T-cell (primary cell): ENCODE measurements at places on chromosomes 2 and 18. TPM values are rescaled to one million over a fixed set of nuclear protein-coding genes. Genes with fewer than 3 reads are reported as not detected.
A peak's percentile ranks its signal among the peaks of the same experiment; 100 is the strongest.

GRCh38 chr2:110674620-110675555 is 3.0 kb downstream of the BUB1 start:
- DNase-seq: peak; percentile 52

DNA sequence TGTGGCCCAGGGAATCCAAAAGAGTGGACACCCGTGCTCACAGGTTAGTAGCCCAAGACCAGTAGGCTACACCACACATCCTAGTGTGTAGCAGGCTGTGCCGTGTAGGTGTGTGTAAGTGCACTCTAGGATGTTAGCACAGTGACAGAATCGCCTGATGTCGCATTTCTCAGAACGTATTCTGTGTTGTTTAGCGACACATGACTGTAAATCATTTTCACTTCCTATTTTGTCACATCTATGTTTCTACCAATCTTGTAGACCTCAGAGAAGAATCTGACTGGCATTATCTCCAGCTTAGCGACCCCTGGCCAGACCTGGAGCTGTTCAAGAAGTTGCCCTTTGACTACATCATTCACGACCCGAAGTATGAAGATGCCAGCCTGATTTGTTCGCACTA is 45.1 kb downstream of the NTSR2 start:
- no peak for DNase-seq

Gene HAAO
- total RNA-seq: 0.38 TPM

Gene ALPP
- total RNA-seq: not detected

GRCh38 chr2:102082571-102083392 is 59.8 kb upstream of the IL1R1 start:
- DNase-seq: peak; percentile 33

GRCh38 chr2:168796583-168797285 is 5.7 kb upstream of the NOSTRIN start:
- no peak for DNase-seq

- DNase-seq: no peak
Measured at GRCh38 chr2:190948671-190949070, 65.3 kb downstream of the STAT1 start.

GRCh38 chr18:55076643-55077218 is 117.5 kb upstream of the CCDC68 start:
- no peak for DNase-seq

Gene C2orf78
- total RNA-seq: not detected

DNA sequence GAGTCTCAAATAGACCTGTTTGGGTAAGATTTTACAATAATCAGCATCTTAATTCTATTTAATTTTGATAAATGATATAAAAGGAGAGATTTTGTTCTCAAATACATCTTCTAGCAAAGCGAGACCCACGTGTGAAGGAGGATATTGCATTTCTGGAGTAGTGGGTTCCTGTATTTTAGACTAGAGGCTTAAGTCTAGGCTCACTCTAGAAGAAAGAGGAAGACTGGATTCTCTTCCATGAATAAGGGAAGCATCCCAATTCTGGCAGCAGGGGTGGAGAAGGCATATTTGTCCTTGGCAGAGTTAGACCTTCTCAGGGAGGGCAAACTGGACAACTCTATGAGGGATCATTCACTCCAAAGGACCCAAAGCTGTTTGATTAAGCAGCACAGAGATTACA is 11.3 kb upstream of the FAM228A start:
- no peak for DNase-seq

- DNase-seq: no peak
Measured at GRCh38 chr2:136909777-136910176, 144.4 kb downstream of the THSD7B start.

- DNase-seq: no peak
Measured at GRCh38 chr2:45024600-45025291, 15.5 kb upstream of the SIX2 start.

- peak; percentile 61 for DNase-seq
Measured at GRCh38 chr2:237432484-237433092, 18.6 kb upstream of the COL6A3 start.

GRCh38 chr2:64525317-64525613 is 1.1 kb downstream of the AFTPH start:
- DNase-seq: no peak

Gene LAMA1
- 0.43 TPM for total RNA-seq

GRCh38 chr2:107711941-107712340 is 114.8 kb upstream of the RGPD4 start:
- DNase-seq: no peak

Gene SEC11C
- 51.0 TPM for total RNA-seq

GRCh38 chr18:60549338-60549960 is 176.9 kb upstream of the MC4R start:
- DNase-seq: no peak

- no peak for DNase-seq
Measured at GRCh38 chr2:36561237-36561944, 36.6 kb downstream of the FEZ2 start.

GRCh38 chr2:28716265-28716865 is 35.3 kb upstream of the PPP1CB start:
- DNase-seq: no peak

- DNase-seq: no peak
Measured at GRCh38 chr2:111930409-111930808, 32.0 kb downstream of the MERTK start.

GRCh38 chr2:8268172-8268783 is 413.6 kb upstream of the ID2 start:
- DNase-seq: no peak

Gene LYPD6
- not detected for total RNA-seq

Gene GALNT13
- 0.47 TPM for total RNA-seq

Gene INHA
- not detected for total RNA-seq
